ENCODE measurements at places on chromosomes 2 and 18.

- no peak for DNase-seq
Observed at GRCh38 chr2:113812204-113812603, 55.8 kb upstream of the SLC35F5 start.

DNA sequence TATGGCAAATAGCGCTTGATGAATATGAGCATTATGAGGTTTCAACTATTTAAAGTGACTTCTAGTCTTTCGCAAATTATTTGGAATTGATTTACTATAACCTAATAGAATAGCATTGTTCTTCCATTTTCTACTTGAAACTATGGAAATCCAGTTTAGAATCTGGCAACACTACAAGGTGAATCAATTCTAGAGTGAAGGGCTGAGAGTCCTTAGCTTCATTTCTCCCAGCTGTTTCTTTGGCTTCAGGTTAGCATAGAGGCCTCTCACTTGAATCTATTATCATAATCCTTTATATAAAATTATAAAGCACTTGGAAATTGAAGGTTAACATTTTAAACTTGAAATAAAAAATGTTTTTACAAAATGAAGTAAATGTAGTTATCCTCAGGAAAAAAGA lies 318.8 kb downstream of the CCDC85A start:
- no peak for DNase-seq

GRCh38 chr2:176085120-176085788 lies 1.5 kb upstream of the EVX2 start:
- no peak for DNase-seq

DNA sequence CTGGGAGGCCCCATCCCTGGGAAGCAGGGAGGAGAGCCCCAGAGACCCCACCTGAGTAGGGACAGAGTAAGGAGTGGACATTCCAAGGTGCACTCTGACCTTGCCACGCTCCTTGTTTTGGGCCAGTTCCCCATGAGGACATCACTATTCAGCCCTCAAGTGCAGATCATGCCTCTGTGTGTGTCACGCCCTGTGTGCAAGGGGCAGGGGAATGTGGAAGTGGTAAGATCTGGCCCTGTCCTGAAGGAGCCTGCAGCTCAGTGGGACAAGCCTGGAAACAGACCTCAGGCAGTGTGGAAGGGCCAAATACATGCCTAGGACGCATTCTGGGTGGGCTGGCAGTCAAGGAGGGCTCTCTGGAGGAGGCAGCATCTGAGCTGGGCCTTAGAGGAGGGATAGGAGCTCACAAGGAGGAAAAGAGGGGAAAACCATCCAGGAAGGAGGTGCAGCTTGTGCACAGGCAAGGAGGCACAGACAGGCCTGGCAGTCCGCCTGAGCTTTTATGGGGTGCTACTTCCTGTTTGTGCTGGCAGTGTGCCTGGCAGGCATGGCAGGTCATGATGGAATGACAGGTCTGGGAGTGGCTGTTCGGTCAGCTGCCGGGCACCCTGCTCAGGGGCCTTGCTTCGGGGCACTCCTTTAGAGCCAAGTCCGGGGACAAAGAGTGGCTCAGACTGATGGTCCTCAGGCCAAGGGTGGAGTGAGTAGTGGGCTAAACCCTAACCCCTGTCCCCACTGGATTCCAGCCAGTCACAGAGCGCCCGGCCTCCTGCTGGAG lies 3.3 kb downstream of the KLHL30 start:
- no peak for DNase-seq

- no peak for DNase-seq
Observed at GRCh38 chr18:76578571-76579300, 83.7 kb upstream of the ZNF516 start.

- no peak for DNase-seq
Observed at GRCh38 chr18:43571078-43571689, 293.9 kb upstream of the SYT4 start.

DNA sequence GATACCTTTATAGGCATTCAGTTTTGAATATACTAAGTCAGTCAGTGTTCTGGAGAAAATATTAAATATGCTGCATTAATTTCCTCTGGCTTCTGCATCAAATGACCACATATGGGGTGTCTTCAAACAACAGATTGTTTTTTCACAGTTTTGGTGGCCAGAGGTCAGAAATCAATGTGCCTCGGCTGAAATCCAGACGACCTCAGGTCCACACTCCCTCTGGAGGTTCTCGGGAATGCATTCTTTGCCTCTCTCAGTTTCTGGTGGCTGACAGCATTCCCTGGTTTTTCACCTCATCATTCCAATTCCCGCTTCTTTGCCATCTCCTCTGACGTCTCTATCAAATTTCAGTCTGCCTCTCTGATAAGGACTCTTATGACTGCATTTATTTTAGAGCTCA lies 142.3 kb downstream of the ZNF407 start:
- no peak for DNase-seq

- DNase-seq = no peak
Observed at GRCh38 chr2:118059919-118060478, 28.3 kb upstream of the INSIG2 start.

- no peak for DNase-seq
Observed at GRCh38 chr2:72457801-72458516, 310.3 kb upstream of the CYP26B1 start.

- no peak for DNase-seq
Observed at GRCh38 chr2:157236404-157236803, 21.1 kb upstream of the GALNT5 start.

- DNase-seq = no peak
Observed at GRCh38 chr2:47558768-47559684, 156.1 kb downstream of the MSH2 start.

DNA sequence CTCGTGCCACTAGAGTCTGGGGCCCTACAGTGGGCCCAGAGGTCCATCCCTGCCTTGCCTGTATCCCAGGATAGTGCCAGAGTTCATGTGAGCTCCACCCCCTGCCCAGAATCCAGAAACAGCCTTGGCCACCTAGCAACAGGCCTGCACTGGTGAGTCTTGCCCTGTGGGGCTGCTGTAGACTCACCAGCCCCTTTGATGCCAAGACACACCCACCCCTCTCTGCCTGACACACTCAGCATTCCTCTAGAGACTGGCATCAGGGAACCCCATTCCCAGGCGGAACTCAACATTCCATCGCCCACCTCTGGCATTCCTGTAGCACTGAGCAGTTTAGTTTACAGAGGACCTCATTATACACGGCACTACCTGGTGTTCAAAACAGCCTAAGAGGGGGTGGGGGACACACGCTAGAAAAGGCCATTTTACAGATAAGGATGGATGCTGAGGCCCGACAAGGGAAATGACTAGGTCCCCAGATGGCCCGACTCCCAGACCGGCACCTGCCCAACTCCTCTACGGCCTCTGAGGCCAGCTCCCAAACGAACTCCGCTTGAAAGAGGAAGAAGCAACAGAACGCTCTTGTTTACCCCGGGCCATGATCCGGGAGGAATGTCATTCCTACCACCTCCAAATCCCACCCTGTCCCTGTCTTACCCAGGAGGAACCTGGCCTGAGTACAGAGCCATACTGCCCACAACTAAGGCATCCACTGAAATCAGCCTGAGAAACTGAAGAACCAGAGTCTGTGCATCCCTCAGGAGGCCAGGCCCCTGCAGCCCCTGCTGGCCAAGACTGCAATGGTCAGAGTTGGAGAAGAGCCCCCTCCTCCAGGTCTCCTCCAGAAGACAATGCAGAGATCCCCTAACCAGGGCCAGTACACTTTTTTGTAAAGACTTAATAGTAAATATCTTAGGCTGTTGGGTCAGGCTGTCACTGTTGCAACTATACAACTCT lies 180.2 kb downstream of the TNS1 start:
- DNase-seq = no peak

DNA sequence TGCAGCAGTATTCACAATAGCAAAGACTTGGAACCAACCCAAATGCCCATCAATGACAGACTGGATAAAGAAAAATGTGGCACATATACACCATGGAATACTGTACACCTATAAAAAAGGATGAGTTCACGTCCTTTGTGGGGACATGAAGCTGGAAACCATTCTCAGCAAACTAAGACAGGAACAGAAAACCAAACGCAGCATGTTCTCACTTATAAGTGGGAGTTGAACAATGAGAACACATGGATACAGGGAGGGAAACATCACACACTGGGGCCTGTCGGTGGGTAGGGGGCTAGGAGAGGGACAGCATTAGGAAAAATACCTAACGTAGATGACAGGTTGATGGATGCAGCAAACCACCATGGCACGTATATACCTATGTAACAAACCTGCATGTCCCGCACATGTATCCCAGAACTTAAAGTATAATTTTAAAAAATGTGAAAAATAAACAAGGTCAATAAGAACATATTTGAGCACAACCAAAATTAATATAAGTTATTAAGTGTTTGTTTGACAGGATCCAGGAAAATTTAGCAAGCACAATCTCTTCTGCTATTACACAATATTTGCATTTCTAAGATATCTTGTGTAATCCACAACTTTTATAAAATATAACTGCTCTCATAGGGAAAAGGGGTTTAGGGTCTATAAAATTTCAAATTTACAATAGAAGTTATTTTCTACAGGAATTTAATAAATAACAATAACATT lies 22.9 kb downstream of the CCBE1 start:
- DNase-seq = no peak

DNA sequence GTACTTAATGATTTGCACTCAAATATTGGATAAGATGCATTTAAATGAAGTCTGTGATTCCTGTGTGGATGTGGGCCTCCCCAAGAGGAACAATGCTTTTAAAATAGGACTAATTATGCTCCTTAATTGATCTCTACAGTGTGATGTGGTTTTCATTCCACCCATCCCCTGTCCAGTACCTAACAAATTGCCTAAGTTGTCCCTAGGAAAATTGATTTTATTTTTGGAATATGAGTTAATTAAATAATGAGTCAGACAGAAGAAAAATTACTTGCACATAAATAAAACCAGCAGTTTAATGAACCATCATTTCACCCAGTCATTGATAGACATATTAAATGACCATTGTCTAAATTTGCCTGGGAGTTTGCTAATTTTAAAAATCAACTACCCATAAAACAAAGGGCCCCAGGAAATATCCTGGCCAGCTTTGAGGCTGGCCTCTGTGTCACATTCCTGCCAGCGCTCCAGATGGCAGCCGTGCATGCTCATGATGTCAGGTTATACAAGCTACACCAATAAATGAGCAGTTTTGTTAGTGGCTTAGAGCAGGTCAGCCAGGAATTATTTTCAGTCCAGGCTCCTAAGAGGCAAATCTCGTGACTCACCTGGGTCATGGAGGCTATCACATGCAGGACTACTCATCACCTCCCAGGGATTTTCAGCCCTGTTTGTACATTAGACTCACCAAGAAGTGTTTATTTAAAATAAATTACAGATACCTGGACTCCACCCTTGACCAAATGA lies 31.9 kb downstream of the ABHD3 start:
- no peak for DNase-seq

DNA sequence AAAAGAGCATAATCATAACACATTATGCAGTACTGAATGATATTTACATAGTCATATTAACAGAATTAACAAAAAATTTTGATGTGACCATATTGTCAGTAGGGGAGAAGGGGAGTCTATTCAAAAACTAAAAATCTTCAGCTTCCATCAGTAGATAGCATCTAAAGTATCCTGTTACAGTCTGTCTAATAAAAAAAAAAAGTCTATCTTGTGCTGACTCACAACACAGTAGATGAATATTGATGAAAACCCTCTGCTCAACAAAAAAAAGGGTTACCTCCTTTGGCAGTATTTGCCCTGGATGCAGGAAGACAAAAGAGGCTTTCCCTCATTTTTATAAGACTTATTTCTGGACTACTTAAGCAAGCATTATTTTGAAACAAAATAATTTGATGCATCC lies 27.3 kb downstream of the GRB14 start:
- DNase-seq = no peak

- no peak for DNase-seq
Observed at GRCh38 chr2:215332872-215333595, 21.2 kb downstream of the ATIC start.

GRCh38 chr18:10050956-10051355 lies 137.1 kb downstream of the VAPA start:
- no peak for DNase-seq

DNA sequence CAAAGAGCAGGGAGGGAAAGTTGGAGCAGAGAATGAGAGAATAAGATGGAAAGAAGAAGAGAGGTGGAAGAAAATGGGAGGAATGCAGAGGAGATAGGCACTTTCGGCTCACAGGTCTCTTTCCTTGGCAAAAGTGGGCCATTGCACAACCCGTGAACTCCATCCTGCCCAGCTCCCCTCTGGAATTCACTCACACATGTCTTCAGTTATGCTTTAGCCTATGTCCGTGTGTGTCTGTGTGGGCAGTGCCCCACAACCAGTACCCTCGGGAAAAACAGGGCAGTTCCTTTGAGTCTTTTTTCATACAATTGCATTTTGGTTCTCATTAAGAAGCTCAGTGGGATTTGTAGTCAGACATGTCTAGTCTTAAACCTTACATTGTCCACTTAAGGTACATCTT lies 34.5 kb downstream of the DTNA start:
- no peak for DNase-seq

DNA sequence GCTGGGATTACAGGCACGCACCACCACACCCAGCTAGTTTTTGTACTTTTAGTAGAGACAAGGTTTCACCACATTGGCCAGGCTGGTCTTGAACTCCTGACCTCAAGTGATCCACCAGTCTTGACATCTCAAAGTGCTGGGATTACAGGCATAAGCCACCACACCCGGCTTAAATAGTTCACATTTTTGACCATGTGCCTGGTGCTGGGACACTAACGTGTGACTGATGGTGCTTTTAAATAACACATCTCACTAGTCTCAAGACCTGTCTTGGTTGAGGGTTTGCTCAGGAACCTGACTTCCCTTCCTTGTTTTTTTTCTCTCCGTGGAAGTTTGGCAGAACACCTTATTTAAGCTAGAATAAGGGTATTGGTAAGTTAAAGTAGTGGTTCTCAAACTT lies 8.5 kb downstream of the FMNL2 start:
- no peak for DNase-seq

GRCh38 chr18:63472380-63472779 lies 4.4 kb upstream of the SERPINB5 start:
- no peak for DNase-seq

DNA sequence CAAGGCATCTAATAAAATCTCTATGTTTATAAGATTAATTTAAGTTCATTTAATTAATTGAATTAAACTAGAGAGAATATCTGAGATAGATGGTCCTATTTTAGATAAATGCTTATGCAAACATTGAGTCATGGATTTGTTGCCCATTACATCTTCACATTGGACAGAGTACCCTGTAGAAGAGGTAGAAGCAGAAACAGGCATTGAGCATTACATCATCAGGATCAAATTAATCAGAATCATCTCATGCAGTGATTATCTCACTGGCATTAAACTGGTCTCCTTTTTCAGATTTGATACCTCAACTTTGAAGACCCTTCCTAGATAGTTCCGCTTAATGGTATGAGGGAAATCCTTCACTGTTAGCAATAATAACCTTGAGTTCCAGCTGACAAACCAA lies 469.6 kb upstream of the VRK2 start:
- no peak for DNase-seq

DNA sequence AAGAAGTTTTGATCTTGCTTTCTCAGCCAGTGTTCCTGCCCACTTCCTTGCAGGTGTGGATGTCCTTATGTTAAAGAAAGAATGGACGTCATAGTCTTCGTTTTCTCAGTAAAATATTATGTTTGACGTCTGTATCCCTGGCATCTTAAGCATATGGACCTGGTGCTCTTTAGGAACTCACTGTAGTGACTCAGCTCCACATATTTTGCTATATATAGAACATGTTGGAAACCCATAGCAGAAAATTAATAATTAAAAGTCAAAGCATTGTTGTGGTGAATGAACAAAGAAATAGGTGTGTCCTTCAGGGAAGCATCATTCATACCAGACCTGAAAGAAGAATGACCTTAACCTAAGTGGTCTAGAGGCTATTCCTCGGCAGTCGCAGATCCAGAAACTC lies 196.1 kb downstream of the MCFD2 start:
- no peak for DNase-seq
